ENCODE measurements at places on chromosomes 7 and 10.

GRCh38 chr7:18530224-18531179, 35.0 kb downstream of the HDAC9 start:
- DNase-seq: no peak

DNA sequence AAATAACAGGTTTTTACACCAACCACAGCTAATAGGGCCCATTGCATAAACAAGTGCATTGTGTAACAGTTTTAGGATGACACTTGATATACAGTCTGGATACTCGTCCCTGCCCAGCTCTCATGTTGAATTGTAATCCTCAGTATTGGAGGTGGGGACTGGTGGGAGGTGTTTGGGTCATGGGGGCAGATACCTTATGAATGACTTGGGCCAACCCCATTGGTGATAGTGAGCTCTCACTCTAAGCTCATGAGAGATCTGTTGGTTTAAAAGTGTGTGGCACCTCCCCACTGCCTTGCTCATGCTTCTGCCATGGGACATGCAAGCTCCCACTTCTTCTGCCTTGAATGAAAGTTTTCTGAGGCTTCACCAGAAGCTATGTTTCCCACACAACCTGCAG, 136.7 kb downstream of the PDE1C start:
- no peak for DNase-seq

DNA sequence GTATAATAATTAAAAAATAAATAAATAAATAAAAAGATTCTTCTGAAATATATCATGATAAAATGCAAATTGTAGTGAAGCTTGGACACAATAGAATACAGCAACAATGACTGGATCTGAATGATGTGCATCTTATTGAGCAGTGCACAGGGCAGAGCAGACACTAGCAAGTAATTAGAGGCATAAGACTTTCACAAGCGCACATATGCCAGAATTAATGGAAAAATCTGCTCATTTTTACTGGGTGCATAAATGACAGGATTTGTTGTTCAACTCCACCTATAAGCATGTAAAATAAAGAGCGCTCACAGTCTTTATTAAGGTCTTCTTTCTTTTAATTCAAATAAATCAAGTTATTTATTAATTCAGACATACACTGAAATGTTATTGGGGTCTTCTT, 125.0 kb downstream of the DPY19L1 start:
- DNase-seq: no peak

DNA sequence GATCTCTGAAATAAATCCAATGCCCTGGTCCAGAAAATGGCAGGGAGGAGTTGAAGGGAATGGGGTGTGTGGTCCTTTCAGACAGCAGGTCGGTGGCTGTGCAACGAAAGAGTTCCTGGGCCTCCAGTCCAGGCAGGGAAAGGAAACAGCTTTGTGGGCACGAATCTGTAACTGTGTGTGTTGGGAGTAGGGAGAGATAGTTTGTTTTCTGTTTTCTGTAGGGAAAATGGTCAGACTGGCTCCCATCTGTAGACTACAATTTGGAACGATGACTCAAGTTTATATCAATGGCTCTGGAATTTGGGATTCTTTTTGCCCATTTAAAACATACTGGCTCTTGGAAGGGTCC, 2.6 kb upstream of the HOXA9 start:
- DNase-seq: no peak

GRCh38 chr10:34553747-34554146, 261.3 kb downstream of the PARD3 start:
- no peak for DNase-seq

GRCh38 chr7:154347700-154348266, 295.6 kb downstream of the DPP6 start:
- DNase-seq: no peak

DNA sequence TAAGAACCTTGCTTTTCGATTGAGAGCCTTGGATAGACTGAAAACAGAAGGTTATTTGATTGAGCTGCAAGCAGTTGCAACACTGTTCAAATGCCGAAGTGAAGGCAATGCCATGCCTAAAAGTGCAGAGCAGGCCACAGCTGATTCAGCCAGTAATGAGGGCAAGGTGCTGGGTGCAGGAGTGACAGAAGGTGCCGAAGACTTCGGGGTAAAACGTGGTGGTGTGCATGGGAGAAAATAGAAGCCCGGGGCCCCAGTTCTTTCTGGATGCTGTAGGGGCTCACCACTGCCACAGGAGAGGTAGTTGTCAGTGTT, 43.6 kb upstream of the GATAD1 start:
- no peak for DNase-seq

Data from stimulated activated CD8-positive, alpha-beta memory T cell treated with anti-CD3 and anti-CD28 coated beads, Interleukin-4, amount 100 ng/mL, for 4 hours (primary cell).